ENCODE measurements at places on chromosomes 5 and 9. TPM values are rescaled to one million over a fixed set of nuclear protein-coding genes. Genes with fewer than 3 reads are reported as not detected.
A peak's percentile ranks its signal among the peaks of the same experiment; 100 is the strongest.

DNA sequence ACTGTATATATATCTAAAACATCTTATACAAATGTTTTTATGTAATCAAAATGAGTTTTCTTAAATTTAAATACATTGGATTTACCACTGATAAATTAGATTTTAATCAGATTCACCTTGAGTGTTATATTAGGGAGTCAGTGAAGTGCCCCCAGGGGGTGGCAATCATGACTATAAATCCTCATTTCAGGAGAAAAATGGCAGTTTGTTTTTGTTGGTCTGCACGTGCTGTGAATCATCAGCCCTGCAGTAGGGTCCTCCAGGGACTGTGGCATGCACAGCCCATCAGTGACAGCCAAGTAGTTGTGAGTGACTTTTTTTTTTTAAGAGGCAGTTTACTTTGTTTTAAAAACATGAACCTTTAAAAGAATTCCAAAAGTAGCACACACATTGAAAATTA, 65.2 kb downstream of the ZSWIM6 start:
- peaks cover 4% of the 10 kb centered on the region for H3K4me1 ChIP-seq
- H3K4me3 ChIP-seq, result no peak overlapping the region
- H3K27me3 ChIP-seq, result no peaks in the 10 kb centered on the region

DNA sequence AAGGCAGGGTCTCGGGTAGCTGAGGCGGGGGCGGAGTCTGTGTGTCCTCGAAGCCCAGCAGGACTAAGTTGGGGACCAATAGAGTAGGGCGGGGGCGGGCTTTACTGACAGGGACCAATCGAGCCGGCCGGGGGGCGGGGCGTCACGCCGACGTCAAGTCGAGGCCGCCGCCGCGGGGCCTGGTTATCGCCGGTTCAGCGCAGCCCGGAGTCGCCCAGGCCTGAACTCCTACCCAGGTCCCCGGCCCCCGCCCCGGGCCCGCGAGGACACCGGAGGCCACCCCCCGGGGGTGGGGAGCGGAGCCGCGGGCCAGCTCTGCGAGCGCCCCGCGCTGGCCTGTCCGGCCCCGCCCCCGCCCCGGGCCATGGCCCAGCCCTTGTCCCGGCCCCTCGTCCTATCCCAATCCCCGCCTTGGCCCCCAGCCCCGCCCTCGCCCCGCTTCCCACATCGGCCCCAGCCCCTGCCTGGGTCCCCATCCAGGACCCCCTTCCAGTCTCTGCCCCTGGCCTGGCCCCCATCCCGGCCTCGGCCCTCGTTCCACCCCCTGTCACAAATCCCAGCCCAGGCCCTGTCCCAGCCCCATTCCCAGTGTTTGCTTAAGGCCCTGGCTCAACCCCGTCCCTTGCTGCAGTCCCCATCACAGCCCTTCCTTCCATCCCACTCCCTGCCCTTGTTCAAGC, at the start of gene TMEM8B:
Gene TMEM8B, plus strand, starts transcription at position 145 of the 680 bp plus-strand sequence. Its CDS starts 220 bp downstream, at position 365.
- H3K36me3 ChIP-seq, result no peaks in the 10 kb centered on the region
- DNase-seq, result peak; percentile 76
- peaks cover 3% of the 10 kb centered on the region for H3K4me1 ChIP-seq
- peak within 1 kb of the TSS; percentile 40 for H3K27ac ChIP-seq
- H3K4me3 ChIP-seq, result peak within 1 kb of the TSS; percentile 61
- H3K27me3 ChIP-seq, result no peaks in the 10 kb centered on the region

- peaks cover 3% of the 10 kb centered on the region for H3K36me3 ChIP-seq
- no peaks in the 10 kb centered on the region for H3K4me1 ChIP-seq
- H3K27ac ChIP-seq, result no peak overlapping the region
- no peak for DNase-seq
- no peaks in the 10 kb centered on the region for H3K27me3 ChIP-seq
Measured at GRCh38 chr9:120436983-120437475, 142.9 kb downstream of the CDK5RAP2 start.

GRCh38 chr5:59130431-59130830, 547.6 kb downstream of the RAB3C start:
- no peaks in the 10 kb centered on the region for H3K27me3 ChIP-seq
- H3K4me3 ChIP-seq, result no peak overlapping the region
- H3K27ac ChIP-seq, result no peak overlapping the region

TMEM167A gene
- 108 TPM for total RNA-seq

SLC25A2 gene
- total RNA-seq, result 0.42 TPM
